ENCODE measurements at places on chromosomes 4 and X. TPM values are rescaled to one million over a fixed set of nuclear protein-coding genes. Genes with fewer than 3 reads are reported as not detected.
A peak's percentile ranks its signal among the peaks of the same experiment; 100 is the strongest.

- DNase-seq = peak; percentile 58
- no peak overlapping the region for H3K4me3 ChIP-seq
- no peaks in the 10 kb centered on the region for H3K36me3 ChIP-seq
- H3K27ac ChIP-seq = no peak overlapping the region
Observed at GRCh38 chr4:147591106-147591505, 26.1 kb upstream of the TMEM184C start.

FGFBP2 gene
- not detected for total RNA-seq

GRCh38 chr4:101240099-101240498, 107.2 kb downstream of the PPP3CA start:
- no peak overlapping the region for H3K27ac ChIP-seq
- H3K4me1 ChIP-seq = no peaks in the 10 kb centered on the region
- no peaks in the 10 kb centered on the region for H3K36me3 ChIP-seq
- DNase-seq = no peak
- no peaks in the 10 kb centered on the region for H3K27me3 ChIP-seq
- H3K4me3 ChIP-seq = no peak overlapping the region

- H3K27ac ChIP-seq = peak overlapping the region; percentile 4
- no peaks in the 10 kb centered on the region for H3K27me3 ChIP-seq
- H3K4me1 ChIP-seq = no peaks in the 10 kb centered on the region
- no peaks in the 10 kb centered on the region for H3K36me3 ChIP-seq
- DNase-seq = peak; percentile 58
- peak overlapping the region; percentile 84 for H3K4me3 ChIP-seq
Observed at GRCh38 chr4:13484749-13485221, 645 bp upstream of the RAB28 start.

GRCh38 chr4:48041535-48042137, 25.1 kb downstream of the NIPAL1 start:
- DNase-seq = no peak
- H3K27ac ChIP-seq = no peak overlapping the region
- no peaks in the 10 kb centered on the region for H3K36me3 ChIP-seq
- no peak overlapping the region for H3K4me3 ChIP-seq
- no peaks in the 10 kb centered on the region for H3K27me3 ChIP-seq

- no peak overlapping the region for H3K4me3 ChIP-seq
- no peaks in the 10 kb centered on the region for H3K4me1 ChIP-seq
- no peak overlapping the region for H3K27ac ChIP-seq
- H3K36me3 ChIP-seq = no peaks in the 10 kb centered on the region
- H3K27me3 ChIP-seq = peaks cover 8% of the 10 kb centered on the region
- no peak for DNase-seq
Observed at GRCh38 chr4:7420661-7421040, 14.1 kb downstream of the PSAPL1 start.

DNA sequence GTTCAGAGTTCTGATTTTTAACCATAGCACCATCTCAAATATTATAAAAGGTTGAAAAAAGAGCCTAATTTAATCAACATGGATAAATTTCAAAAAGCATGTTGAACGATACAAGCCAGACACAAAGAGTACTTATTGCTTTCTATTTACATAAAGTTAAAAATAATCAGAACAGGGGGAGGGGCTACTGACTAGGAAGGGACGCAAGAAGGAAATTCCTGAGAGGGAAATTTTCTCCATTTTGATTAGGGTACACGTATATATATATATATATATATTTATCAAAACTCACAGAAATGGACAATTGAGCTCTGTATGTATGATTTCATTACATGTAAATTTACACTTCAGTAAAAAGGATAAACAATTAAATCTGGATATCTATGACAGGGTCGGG, 482 bp upstream of the MBTPS2 start:
- no peaks in the 10 kb centered on the region for H3K4me1 ChIP-seq
- no peaks in the 10 kb centered on the region for H3K36me3 ChIP-seq
- peak; percentile 14 for DNase-seq
- peak overlapping the region; percentile 84 for H3K4me3 ChIP-seq
- H3K27me3 ChIP-seq = no peaks in the 10 kb centered on the region
